ENCODE measurements at places on chromosomes 5 and 9.

DNA sequence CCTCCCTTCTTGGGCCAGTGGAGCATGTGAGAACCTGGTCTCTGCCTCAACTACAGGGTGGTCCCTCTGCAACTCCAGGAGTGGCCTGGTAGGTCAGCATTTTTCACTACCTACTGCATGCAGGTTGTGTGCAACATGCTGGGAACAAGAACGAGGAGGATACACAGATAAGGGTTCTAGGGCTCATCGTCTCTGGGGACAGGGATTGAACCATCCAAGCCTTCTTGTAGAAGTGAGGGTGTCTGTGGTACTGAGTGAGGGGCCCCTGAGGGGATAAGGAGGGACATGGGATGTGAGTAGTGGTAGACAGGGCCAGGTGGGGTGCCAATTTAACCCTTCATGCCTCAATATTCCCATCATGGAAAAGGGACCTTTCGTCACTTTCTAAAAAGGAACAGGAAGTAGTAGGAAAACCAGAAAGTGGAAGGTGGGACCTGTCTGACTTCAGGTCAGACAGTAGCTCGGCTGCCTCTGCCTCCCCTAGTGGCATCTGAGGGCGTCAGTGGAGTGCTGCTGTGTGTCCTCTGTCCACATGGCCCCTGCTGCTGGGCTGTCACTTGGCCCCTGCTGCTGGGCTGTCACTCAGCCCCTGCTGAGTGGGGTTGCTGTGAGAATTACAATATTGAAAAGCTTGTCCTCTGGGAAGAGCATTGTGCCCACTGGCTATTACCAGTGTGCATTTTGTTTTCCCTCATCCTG is 48.6 kb upstream of the RNU6ATAC start:
- no peak for DNase-seq

GRCh38 chr5:36442796-36443195 is 141.1 kb upstream of the RANBP3L start:
- peak; percentile 69 for DNase-seq

DNA sequence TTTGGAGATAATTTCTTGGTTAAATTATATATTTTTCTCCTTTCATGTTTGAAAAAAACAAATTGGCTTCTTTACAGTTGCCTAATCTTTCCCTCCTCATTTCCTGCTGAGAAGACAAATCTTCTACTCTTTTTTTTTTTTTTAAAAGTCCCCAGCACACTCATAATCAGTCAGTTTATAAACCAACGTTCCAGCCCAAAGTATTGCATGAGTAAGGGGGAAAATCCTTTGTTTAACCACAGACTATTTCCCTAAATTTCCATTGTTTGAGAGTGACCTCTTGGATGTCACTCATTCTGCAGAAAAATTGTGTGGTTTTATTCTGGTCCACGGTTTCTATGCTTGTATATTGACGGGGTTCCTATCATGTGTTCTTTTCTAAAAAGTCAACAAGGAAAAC is 55.1 kb upstream of the TLR4 start:
- DNase-seq, result no peak

GRCh38 chr9:127020036-127020801 is 102.2 kb downstream of the ANGPTL2 start:
- peak; percentile 33 for DNase-seq

GRCh38 chr9:7392148-7392547 is 407.4 kb downstream of the DMAC1 start:
- no peak for DNase-seq

- no peak for DNase-seq
Measured at GRCh38 chr5:56251918-56252553, 18.9 kb upstream of the ANKRD55 start.

GRCh38 chr5:60677850-60678664 is 21.9 kb downstream of the DEPDC1B start:
- DNase-seq, result peak; percentile 44

DNA sequence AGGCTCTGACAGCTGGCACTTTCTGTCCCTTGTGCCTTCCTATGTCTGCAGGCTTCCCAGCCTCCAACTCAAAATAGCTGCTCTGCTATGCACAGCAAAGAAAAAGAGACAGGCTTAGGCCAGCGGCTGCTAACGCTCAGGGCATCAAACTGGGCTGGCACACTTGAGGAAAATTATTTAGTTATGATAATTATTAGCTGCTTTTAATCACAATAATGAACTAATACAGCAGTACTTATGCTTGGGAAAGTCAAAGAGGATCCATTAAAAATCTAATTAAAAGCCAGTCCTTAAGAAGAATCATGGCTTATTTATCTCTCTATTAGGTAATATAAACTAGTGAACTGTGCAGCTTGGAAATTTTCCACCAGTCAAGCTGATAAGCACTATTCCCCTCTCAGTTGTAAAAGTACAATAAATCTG is 233.2 kb downstream of the SLIT3 start:
- DNase-seq, result no peak

- no peak for DNase-seq
Measured at GRCh38 chr9:459491-460444, 245.1 kb downstream of the DOCK8 start.

DNA sequence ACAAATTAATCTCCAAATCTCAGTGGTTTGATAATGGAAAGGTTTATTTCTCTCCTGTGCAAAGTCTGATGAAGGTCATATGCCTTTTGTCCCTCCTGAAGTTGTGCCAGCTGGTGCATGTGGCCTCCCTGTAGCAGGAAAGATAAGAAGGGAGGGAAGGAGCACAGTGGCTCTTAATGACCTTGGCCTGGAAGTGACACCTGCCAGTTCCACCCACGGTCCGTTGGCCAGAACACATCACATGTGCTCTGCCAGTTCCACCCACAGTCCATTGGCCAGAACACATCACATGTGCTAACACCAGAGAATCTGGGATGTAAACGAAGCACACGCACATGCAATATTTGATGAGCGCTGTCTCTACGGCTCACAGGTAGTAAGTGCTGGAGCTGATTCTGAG is 130.9 kb downstream of the DOCK2 start:
- DNase-seq, result no peak

DNA sequence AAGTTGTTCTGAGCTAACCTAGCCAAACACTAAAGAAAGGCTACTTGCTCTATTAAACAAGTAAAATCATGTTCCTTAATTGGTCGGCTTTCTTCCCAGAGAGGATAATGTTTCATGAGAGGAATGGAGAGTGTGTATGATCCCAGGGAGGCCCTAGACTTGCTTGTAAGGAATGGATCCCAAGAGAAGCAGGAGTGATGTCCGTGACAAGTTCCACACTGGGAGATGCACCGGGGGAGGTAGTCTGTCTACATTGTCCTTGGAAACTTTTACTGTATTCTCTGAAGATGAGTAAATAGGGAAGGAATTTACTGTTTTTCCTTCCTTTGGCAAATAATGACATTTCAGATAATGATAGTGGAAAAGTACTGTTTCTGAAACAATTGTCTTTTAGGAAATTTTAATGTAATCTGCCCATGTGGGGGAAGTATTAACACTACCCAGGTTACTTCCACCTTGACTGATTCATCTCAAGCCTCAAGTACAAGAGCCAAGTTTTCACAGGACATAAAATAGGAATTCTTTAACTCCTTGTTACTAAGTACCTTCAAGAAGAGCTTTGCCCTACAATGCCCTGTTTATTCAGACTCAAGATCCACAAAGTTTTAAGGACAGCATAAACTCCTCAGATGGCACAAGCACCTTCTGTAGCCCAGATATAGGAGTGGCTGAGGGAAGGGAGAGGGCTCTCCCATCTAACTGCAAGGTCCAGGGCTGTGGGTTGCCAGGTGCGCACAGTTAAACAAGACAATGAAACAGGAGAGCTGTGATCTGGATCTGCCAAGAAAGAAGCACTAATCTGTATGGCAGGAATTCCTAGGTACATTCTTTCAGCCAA is 152.1 kb downstream of the GNA14 start:
- DNase-seq, result peak; percentile 72

GRCh38 chr9:34985311-34985899 is 4.1 kb upstream of the DNAJB5 start:
- DNase-seq, result peak; percentile 40

GRCh38 chr5:150162142-150162513 is 4.5 kb upstream of the CDX1 start:
- no peak for DNase-seq

DNA sequence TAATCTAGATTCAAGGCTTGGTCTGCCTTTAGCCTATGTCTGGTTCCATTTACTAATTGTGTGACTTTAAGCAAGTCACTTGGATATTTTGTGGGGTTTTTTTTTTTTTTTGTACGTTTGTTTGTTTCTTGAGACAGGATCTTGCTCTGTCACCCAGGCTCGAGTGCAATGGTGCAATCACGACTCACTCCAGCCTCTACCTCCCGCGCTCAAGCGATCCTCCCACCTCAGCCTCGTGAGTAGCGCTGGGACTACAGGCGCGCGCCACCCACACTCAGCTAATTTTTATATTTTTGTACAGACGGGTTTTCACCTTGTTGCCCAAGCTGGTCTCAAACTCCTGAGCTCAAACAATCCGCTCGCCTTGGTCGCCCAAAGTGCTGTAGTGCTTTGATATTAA is 1.1 kb upstream of the PFDN1 start:
- no peak for DNase-seq

DNA sequence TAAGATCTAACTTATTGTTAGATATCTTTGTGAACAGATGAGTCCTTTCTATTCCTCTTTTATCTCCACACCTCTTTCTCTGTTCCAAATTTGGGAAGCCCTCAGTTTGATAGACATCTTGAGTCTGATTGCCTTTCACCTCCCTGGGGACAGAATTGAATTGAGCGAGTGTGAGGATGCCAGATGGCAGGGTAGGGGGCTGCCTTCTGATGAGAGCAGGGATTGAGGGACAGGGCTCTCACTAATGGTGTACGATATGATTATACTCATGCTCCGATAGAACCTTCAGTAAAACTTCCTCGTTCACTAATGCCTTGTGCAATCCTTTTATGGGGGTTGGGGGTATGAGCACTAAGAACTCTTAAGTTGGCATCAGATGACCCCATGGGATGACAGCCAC is 172.1 kb upstream of the DAP start:
- no peak for DNase-seq

DNA sequence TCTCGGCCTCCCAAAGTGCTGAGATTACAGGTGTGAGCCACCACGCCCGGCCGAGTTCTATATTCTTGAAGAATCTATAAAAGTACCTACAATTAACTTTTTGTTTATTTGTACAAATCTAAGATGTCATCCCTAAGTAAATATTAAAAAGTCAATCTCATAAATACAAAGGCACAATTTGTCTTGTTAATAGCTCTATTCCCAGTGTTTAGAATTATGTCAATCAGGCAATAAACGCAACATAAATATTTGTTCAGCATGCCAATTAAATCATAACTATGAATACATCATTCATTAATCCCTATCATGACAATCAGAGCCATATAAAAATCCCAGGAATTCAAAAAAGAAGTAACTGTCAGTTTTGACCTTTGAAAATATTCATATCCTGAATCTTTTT is 68.9 kb upstream of the CDH18 start:
- DNase-seq, result no peak

- peak; percentile 75 for DNase-seq
Measured at GRCh38 chr5:157778121-157778805, 34.8 kb downstream of the LSM11 start.

DNA sequence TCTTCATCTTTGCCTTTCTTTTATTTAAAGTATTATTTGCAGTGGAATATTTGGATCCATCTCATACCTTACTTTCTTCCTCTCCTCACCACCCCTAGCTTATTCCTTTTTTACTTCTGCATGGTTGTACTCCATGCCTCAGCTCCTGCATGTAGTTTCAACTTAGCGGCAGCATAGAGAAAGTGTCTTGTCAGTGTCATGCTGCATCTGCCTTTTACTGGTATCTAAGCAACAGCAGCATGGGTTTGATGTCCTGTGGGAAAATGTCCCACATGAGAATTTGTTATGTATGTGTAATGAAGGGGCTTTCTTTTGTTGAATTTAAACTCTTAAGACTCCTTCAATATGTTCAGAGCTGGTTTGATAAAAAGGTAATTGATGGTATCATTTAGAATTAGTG is 20.6 kb downstream of the TCERG1 start:
- DNase-seq, result no peak

DNA sequence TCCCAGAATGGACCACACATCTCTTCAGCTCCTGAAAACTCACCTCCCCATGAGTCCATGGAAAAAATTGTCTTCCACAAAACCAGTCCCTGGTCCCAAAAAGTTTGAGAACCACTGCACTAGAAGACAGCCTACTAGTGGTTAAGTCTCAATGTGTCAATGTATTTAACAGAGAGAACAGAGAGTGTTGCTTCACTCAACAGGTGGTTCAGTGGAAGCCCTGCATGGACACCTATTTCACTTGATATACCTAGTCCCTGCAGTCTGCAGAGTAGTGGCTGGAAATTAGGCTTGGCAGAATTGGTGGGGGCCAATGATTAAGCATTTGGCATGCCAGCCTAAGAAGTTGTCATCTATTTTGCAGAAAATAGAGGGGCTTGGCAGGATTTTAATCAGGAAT is 23.0 kb downstream of the IL7R start:
- DNase-seq, result no peak

DNA sequence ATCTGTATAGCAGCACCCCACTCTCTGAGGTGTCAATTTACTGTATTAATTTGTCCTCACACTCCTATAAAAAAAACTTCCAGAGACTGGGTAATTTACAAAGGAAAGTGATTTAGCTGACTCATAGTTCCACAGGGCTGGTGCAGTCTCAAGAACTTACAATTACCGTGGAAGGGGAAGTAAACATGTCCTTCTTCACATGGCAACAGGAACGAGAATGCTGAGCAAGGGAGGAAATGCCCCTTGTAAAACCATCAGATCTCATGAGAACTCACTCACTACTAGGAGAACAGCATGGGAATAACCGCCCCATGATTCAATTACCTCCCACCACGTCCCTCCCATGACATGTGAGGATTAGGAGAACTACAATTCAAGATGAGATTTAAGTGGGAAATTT is 602.6 kb downstream of the MTRR start:
- no peak for DNase-seq

GRCh38 chr5:22505891-22506290 is 347.3 kb downstream of the CDH12 start:
- DNase-seq, result no peak

DNA sequence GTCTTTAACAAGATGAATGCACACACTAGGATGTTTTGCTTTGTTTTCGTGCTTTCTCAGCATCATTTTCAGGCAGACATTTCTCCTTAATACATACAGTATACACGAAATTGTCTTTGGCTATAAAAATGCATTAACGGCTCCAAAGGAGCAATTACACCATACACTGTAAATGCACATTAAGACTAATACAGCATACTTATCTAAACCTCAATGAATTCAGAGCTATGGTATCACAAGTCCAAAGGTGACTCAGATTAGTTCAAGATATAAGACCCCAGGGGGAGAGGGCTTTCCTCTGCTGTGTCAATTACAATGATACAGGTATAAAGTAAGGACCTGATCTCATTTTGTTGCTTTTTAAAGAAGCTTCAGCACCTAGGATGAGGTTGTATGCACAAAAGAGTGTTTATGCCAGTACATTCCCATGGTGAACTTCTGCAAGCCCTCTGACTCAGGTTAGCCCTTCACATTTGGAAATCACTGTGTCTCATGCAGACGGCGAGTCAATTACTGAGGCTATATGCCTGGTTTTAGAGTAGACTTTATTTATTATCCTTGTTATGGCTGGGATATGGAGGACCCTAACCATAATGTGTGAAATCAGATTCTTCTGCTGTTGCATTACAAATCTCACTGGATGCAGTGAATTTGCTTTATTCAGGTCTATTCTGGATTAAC is 233.3 kb downstream of the ZNF608 start:
- no peak for DNase-seq
